NCI-H345 (cell line): ENCODE measurements at places on chromosomes 3 and 15.

- no peak for DNase-seq
Measured at GRCh38 chr3:42755681-42756578, 17.1 kb downstream of the CCDC13 start.

DNA sequence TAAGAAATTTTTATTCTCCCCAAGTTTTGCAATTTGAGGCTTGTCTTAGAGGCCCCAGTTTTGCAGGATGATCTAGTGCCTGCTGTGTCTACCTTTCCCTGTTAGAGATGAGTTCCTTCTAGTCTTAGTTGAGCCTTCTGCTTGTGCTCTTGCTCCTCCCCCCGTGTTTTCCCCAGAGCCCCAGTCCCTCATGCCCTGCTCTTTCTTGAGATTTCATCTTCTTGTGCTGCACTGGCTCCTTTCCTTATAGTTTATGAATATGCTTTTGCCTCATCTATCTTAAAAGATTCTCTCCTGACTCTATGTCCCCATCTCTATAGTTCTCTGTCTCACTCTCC is 4.7 kb downstream of the GAP43 start:
- no peak for DNase-seq

- DNase-seq = no peak
Measured at GRCh38 chr3:113590983-113591382, 58.6 kb downstream of the SIDT1 start.

DNA sequence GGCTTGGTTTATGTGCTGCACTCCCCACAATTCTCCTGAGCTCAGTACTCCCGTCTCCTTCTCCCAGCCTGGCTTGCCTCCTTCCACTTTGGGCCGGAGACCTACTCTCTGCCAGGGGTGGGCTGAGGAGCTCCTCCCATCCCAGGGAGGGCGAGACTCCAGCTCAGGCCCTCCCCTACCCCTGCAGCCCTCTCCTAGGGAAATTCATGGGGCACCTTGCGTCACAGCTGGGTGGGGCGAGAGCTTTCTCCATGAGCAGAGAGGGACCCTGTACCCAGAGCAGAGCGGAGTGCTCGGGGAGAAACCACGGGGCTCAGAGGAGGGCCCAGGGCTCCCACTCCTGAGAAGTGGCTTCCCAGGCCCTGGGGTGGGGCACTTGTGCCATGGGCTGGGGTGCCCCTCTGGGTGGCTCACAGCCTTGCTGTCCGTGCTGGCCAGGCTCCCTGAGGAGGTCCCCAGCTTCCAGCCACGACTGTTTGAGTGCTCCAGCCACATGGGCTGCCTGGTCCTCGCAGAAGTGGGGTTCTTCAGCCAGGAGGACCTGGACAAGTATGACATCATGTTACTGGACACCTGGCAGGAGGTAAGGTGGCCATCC is 13.3 kb downstream of the VILL start:
- DNase-seq = no peak

- no peak for DNase-seq
Measured at GRCh38 chr3:195868866-195869412, 39.4 kb downstream of the TNK2 start.

GRCh38 chr3:130795396-130795795 is 48.8 kb upstream of the PIK3R4 start:
- DNase-seq = no peak

GRCh38 chr3:42872718-42873117 is 3.0 kb downstream of the CYP8B1 start:
- DNase-seq = no peak

DNA sequence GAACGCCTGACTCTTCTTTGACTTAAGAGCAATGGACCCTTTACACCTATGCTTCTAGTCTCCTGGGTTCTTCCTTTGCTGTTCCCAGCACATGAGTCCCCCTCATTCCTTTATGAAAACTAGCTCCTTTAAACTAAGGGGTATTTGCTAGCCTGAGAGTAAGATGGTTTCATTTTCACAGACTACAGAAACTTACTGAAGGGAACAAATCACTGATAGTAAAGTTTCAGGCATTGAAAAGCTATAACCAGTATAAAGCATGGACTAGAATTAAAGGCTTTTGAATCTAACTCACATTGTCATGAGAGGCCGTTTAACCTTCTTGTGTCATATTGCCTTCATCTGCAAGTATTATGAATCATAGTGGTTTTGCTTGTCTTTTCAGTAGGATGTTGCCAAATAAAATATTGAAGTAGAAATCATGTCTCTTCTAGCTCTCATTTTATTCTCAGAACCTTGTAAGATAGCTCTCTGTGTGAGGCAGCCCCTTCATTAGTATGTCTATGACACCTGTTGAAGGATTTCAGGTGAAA is 765.9 kb downstream of the NR2F2 start:
- DNase-seq = no peak

GRCh38 chr15:44010089-44010488 is 183.3 kb downstream of the WDR76 start:
- DNase-seq = no peak

DNA sequence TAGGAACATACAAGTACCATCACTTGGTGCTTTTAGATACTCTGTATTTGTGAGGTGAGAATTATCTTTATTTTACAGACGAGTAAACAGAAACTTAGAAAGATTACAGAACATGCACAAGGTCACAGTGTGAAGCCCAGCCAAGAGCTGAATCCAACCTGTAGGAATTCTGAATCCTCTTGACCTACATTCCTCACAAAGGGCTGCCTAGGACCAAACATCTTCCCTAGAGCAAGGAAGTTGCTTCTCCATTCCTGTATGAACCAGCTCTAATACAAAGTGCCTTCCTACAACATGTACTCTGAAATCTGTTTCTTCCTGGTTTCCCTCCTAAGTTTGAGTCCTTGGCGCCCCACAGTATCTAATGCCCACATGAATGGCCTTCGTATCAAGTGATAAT is 2.9 kb downstream of the HDGFL3 start:
- no peak for DNase-seq

DNA sequence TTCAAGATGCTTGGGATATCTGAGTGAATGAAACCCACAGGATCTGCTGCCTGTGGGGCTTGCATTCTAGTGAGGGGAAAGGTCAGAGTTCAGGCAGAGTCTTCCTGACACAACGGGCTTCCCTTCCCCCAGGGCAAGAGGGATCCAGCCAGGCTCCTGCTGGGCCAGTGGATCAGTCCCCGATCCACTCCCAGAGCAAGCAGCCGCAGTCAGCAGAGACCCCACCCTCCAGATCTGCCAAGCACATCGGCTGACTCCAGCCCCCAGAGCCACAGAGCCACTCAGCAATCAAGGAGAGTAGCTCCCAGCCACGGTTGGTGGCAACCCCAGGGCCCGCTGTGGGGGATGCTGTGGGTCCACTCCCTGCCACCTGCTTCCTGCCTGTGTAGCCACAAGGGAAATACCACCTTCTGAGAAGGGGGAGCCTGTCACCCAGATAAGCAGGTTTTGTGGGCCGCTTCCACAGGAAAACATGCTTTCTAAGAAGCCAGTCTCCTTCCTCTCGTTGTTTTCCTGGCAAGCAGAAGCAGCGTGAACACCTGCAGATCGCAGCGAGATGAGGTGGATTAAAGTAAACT is 44.9 kb downstream of the CPN2 start:
- DNase-seq = no peak

- DNase-seq = no peak
Measured at GRCh38 chr3:77040216-77040615, 317 bp downstream of the ROBO2 start.

GRCh38 chr3:12748477-12748876 is 10.6 kb downstream of the TMEM40 start:
- no peak for DNase-seq
